ENCODE measurements at places on chromosomes 7 and 10.

DNA sequence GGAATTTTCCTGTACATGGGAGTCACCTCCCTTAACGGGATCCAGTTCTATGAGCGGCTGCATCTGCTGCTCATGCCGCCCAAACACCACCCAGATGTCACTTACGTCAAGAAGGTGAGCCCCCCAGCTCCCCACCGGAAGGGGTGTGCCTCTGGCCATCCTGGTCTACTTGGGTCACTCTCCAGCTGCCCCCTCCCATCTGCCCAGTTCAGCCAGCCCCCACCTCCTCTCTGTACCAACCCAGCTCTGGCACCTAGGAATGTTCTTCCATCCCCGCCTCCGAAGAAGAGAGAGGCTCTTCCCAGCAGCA, 5.0 kb downstream of the FASTK start:
- DNase-seq, result no peak

DNA sequence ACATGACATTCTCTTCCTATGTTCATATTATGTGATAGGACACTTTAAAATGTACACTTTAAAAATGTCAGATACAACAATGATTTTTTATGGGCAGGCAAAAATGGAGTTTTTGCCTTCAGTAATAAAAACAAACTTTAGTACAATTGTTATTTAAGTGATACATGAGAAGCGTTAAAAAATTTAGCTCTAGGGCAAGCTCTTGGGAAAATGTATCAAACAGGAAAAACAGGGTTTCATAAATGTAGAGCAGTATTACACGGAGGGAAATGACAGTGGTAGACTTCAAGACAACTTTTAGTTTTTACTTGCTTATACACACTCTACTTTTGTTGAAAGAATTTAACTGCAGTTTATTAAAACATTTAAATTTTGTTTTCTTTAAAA, 1.5 kb downstream of the FHIP2A start:
- no peak for DNase-seq

GRCh38 chr7:140494867-140495266, 15.6 kb upstream of the MKRN1 start:
- DNase-seq, result no peak

GRCh38 chr7:30722671-30723070, 29.3 kb upstream of the INMT start:
- DNase-seq, result no peak

DNA sequence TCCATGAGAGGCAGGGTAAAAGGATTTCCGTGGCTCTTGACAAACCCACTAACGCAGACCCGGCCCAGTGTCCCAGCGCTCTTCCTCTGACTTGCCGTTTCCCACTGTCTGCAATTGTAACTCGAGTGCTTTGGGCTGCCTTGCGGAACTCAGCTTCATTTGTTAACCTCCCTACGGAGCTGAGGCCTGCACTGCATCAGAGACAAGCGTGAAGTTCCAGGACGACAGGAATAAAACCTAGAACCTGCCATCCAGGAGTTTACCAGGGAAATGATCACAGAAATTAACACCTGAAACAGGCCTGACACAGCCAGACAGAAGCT, 76.2 kb downstream of the SFMBT2 start:
- DNase-seq, result no peak

DNA sequence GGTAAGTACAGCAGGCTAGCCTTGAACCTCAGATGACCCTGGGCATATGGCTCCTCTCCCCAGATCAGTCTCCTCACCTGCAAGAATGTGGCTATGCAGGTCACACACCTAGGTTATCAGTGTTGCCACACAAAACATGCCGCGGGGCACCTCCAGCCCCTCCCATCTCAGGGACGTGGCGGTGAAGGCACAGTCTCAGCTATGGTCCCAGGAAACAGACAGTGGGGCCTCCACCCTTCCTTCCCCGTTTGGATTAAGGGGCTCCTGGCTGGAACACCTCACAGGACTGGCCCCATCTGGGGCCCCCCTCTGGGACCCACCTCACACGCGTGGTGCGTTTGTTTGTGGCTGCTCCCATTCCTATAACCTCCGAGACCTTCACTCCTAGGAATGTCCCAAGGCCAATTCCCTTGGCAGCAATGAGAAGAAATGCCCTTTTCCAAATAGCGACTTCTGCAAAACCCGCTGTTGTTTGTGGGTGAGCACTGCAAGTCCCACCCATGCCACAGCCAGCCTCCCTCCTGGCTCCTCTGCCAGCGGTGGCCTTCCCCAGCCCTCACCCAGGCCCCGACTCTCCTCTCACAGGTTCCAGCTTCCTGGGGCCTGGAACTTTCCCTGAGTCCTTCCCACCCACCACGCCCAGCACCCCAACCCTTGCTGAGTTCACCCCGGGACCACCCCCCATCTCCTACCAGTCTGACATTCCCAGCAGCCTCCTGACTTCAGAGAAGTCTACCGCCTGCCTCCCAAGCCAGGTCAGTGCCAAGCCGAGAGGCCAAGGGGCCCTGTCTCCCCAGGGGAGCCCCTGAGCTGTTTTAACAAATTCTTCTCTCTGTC, 17.1 kb downstream of the ZMIZ2 start:
- no peak for DNase-seq

DNA sequence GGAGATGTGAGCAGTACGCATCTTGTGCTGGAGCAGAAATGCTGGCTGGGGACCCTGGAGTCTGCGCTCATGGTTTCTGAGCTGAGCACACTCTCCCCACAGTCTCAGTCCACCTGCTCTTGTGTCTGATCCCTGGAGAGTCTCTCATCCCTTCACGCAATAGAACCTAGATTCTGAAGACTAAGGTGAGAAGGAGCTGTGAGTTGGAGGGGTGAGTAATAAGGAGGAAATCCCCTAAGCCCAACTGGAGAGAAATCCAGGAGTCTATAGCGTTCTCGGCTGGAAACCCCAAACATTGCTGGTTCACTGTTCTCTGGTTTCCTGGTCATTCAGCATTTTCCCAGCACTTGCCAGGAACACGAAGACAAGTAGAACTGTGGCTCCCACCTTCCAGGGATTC, 68.3 kb upstream of the SMNDC1 start:
- DNase-seq, result no peak

DNA sequence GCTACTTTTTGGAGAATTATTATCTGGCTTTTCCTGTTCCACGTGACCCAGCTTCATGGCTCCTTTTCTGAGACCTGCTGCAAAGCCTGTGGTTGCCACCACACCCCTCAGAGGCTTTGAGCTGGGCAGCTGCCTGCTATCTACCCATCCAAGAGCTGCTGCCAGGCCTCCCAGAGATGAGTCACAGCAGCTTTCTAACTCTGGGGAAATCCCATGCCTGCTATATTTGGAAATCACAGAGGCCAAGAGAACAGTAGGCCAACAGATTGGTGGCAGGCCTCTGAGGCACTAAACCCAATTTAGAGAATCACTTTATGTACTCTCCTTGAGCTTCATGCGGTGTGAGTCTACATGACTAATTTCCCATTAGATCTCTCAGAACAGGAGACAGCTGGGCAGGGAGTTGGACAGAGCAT, 35.2 kb downstream of the SGCE start:
- DNase-seq, result no peak

- DNase-seq, result no peak
Measured at GRCh38 chr10:24483701-24484100, 240.0 kb downstream of the ARHGAP21 start.

- DNase-seq, result no peak
Measured at GRCh38 chr7:69177461-69177861, 420.8 kb upstream of the AUTS2 start.

DNA sequence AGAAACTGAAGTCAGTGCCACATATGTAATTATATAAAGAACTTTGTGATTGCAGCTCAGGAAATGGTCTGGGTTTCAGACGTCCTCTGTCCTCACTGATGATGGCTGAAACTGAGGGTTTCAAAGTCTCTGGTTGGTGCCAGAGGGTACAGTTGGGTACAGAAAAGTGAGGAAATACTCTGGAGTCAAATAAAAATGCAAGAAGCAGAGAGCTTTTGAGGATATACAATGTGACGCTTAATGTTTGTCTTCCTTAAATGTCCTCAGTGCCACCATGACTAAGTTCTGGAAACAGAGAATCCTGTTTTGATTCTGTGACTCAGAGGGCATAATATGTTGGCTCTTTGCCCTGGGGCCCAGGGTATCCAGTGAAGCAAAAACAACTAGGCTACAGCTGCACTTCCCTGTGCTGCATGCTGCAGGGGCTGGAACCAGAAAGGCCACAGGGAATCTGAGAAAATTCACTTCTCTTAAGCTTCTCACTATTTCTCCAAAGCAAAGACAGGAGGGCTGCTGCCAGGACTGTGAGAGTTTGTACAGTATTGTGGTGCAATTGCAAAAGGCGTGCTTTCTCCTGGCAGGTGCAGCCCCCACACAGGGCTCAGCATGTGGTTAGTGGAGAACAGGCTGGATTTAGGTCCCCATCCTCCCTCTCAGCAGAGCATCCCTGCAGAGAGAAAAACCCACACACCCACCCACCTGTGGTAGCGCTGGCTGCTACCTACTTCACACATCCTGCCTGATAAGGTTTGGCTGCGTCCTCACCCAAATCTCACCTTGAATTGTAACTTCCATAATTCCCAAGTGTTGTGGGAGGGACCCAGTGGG, 169.5 kb upstream of the SVIL start:
- DNase-seq, result no peak

DNA sequence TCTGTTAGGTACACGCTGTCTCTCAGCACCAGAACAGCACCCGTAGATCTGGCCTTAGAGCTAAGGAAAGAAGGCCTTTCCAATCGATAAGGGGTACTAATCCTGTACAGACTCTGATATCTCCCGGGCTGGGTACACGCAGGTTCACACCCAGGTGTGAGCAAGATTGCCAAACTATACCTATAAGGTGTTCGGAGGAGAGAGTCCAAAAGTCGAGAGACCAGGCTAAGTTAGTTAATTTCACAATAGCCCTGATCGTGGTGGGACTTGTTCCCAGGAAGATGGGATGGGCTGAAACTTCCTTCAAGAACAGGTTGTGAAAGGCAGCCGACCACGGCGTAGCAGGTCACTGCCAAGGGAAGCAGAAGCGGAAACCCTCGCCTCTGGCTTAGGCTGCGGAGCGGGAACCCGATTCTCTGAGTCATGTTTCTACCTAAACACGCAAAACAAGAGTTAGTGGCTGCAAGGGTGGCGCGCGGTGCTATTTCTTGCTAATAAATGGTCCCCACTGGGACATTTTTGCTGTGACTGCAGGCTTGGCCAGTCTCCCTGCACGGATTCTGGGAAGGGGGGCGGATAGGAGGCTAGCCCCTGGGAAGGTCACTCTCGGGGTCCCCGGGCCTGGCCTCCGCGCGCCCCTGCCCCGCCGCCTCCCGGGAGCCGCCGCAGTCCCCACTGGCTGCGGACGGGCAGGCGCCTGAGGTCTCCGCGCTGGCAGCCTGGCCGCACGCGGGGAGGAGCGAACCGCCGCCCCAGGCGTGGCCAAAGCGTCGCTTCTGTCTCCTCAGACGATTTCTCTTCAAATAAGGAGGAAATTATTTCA, 75.4 kb upstream of the PDSS1 start:
- DNase-seq, result no peak

- DNase-seq, result no peak
Measured at GRCh38 chr10:132097609-132098377, 32.0 kb downstream of the JAKMIP3 start.

GRCh38 chr7:50552921-50553320, 12.3 kb downstream of the DDC start:
- no peak for DNase-seq

DNA sequence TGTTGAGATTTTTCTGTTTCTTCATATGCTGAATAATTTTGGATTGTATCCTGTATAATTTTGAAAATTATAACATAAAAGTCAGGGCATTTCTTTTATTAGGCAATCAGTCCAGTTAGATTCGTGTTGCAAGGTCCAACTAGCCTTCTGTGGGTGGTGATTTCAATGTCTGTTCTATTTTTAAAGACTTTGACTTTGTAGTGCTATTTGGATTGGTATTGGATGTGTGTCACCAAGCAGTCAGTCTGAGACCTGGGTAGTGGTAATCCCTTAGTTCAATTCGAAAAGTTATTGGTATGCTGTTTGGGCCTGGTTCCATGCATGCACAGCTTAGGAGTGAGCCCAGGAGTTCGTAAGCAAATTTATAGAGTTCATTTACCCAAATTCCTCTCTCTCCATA, 82.2 kb downstream of the EPDR1 start:
- DNase-seq, result no peak

DNA sequence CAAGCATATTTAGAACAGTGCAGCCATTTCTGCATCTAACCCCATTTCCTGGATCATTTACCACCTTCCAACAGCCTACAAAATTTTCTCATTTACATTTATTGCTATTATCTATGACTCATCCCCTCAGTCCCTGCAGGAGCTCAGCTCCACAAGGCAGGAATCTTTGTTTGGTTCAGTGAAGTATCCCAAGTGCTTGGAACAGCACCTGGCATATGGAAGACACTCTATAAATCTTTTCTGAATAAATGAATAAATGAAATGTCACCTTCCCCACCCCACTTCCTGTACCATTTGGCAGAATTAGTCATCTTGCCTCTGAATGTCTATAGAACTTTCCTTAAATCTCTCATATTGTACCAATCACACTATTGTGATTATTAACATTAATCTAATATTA, 110.7 kb downstream of the HIP1 start:
- DNase-seq, result no peak

DNA sequence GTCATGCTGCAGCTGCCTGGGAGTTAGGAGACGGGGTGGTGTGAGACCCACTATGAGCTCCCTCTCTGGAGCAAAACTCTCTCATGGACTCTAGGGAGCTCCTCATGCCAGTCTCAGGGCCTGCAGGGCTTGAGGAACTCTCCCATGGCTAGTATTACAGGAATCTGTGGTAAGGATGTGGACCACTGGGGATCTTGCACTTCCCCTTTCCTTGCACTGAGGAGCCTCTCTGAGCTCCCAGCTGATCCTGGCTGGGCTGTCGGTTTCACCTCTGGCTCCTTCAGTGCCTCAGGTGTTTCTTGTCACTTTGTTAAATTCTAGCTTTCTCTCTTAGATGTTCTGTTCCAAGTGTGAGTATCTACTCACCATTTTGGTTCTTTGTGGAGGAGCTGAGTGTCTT, 71.6 kb upstream of the IMMP2L start:
- no peak for DNase-seq

- DNase-seq, result no peak
Measured at GRCh38 chr10:50929670-50930069, 44.2 kb upstream of the A1CF start.

DNA sequence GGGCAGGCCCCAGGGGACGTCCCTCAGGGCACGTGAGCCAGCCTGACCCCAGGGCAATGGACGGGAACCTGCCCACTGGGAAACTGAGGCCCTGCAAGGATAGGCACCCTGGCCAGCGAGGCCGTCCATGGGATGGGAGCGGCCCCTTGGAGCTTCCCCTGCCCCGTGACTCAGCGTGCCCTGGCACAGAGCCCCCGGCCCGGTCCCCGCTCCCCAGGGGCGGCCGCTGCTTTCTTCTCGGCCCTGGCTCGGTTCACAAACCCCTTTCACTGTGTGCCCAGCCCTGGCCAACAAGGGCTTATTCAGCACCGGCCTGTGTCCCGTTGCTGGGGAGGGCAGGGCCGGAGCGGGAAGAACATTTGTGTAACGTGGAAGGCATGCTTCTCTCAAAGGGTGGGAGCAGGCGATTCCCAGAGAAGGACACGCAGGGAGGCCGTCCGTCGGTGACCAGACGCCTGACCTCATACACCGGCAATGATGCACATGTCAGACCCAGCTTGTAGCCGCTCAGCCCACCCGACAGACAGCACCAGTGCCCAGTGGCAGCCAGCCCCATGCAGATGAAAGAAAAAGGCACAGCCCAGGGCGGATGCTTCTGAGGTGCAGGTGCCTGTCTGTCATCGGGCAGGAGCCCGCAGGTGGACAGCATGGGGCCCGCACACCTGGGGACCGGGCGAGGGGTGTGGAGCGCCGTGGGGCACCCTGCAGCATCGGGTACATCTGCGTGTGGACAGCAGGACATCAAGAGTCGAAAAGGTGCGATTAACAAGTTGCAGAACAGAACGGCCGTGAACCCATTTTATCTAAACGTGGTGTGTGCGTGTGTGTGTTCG, 94.5 kb downstream of the PDGFA start:
- no peak for DNase-seq

- DNase-seq, result no peak
Measured at GRCh38 chr7:136254148-136254547, 277.0 kb upstream of the MTPN start.
